ENCODE measurements at places on chromosomes 16 and 17.
A peak's percentile ranks its signal among the peaks of the same experiment; 100 is the strongest.

DNA sequence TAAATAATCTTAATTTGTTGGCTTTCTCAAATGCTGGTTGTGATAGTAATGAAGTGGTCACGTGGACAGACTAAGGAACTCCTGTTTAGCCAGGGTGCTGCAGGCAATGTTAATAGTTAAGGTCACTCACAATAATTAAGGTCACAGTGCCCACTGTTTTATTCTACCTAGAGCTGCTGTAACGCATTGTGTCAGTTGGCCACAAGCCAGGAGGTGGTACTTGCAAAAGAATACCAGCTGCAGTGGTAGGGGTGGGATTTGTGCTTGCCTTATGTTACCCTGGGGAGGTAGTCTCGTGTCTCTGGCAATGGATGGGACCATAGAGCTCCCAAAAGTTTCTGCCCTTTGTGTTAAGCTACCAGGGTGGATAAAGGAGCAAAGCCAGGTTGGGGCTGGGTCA is 969.1 kb upstream of the CDH8 start:
- H3K4me3 ChIP-seq, result no peak overlapping the region
- no peak overlapping the region for H3K27ac ChIP-seq
- DNase-seq, result no peak

GRCh38 chr17:71872843-71873485 is 247.9 kb upstream of the SOX9 start:
- no peaks in the 10 kb centered on the region for H3K4me1 ChIP-seq
- H3K36me3 ChIP-seq, result no peaks in the 10 kb centered on the region
- no peaks in the 10 kb centered on the region for H3K27me3 ChIP-seq
- no peak for DNase-seq

DNA sequence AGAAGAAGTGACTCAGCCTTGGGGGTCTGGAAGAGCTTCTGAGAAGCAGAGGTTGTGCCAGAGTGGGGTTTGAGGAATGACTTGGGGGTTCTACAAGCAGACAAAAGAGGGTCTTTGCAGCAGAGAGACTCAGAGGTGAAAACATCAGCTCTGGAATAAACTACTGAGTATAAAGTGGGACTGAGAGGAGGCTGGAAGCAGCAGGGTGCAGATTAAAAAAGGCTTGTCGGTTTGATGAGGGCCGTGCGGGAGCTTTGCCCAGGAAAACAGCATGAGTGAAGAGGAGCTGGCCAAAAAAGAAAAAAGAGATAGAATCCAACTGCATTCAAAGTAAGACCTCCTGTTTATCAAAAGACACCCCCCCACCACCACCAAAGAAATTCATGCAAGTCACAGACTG is 13.1 kb upstream of the ACE start:
- no peak overlapping the region for H3K4me3 ChIP-seq
- no peak for DNase-seq
- H3K36me3 ChIP-seq, result peaks cover 1% of the 10 kb centered on the region

- H3K4me1 ChIP-seq, result peaks cover 44% of the 10 kb centered on the region
- peak overlapping the region; percentile 94 for H3K4me3 ChIP-seq
- H3K36me3 ChIP-seq, result peaks cover 47% of the 10 kb centered on the region
Measured at GRCh38 chr17:80265205-80266068, 4.8 kb downstream of the RNF213 start.

- no peak overlapping the region for H3K27ac ChIP-seq
- DNase-seq, result no peak
- H3K4me3 ChIP-seq, result no peak overlapping the region
Measured at GRCh38 chr16:4828567-4829321, 18.3 kb downstream of the GLYR1 start.

DNA sequence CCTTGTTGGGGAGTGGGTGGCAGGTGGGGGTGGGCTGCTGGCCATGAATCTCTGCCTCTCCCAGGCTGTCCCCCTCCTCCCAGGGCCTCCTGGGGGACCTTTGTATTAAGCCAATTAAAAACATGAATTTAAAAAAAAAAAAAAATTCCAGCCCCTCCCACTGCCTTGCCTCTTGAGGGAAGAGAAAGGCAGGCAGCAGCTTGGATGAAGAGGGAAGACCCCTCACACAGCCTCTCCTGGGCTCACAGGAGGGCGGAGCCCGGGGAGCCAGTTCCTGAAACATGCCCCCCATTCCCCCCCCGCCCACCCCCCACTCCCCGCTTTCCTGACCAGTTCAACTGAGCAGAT is 1.8 kb upstream of the TCAP start:
- no peaks in the 10 kb centered on the region for H3K27me3 ChIP-seq
- no peak overlapping the region for H3K4me3 ChIP-seq
- DNase-seq, result no peak
- peaks cover 15% of the 10 kb centered on the region for H3K4me1 ChIP-seq
- H3K27ac ChIP-seq, result no peak overlapping the region
- peaks cover 9% of the 10 kb centered on the region for H3K36me3 ChIP-seq

DNA sequence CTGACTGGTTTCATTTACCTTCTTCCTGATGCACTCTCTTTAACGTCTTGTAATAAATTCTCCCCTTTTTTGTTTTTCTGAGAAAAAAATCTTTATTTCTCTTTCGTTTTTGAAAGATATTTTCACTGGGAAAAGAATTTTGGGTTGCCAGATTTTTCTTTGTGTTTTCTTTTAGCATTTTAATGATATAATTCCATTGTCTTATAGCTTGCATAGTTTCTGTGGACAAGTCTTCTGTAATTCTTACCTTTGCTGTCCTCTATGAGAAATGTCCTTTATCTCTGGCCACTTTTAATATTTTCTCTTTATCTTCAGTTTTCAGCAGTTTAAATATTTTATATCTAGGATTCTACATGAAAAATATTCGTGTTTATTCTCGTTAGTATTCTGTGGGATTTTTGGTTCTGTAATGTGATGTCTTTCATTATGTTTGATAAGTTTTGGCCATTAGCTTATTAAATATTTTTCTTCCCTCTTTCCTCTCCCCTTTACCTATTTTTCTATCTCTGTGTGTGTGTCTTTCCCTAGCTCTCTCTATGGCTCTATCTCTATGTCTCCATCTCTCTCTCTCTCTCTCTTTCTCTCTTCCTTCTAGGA is 236.5 kb downstream of the C16orf95 start:
- no peak overlapping the region for H3K4me3 ChIP-seq
- no peaks in the 10 kb centered on the region for H3K36me3 ChIP-seq
- peaks cover 30% of the 10 kb centered on the region for H3K27me3 ChIP-seq

DNA sequence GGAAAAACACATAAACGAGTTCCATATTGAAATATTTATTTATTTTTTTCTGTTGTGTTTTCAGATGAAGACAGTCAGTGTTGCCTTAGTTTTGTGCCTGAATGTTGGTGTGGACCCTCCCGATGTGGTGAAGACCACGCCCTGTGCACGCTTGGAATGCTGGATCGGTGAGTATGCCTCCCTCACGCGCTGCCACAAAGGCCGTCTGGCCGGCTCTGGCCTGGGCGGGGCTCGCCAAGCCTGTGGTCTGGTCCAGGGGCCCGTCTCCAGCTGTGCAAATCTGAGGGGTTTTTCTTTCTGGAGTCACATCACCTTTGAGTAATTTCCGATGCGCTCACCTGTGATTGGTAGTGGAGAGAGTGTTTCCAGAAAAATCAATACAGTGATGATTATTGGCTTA is 81.0 kb downstream of the RPTOR start:
- no peak overlapping the region for H3K4me3 ChIP-seq
- peaks cover 18% of the 10 kb centered on the region for H3K4me1 ChIP-seq
- DNase-seq, result no peak
- H3K27me3 ChIP-seq, result no peaks in the 10 kb centered on the region

DNA sequence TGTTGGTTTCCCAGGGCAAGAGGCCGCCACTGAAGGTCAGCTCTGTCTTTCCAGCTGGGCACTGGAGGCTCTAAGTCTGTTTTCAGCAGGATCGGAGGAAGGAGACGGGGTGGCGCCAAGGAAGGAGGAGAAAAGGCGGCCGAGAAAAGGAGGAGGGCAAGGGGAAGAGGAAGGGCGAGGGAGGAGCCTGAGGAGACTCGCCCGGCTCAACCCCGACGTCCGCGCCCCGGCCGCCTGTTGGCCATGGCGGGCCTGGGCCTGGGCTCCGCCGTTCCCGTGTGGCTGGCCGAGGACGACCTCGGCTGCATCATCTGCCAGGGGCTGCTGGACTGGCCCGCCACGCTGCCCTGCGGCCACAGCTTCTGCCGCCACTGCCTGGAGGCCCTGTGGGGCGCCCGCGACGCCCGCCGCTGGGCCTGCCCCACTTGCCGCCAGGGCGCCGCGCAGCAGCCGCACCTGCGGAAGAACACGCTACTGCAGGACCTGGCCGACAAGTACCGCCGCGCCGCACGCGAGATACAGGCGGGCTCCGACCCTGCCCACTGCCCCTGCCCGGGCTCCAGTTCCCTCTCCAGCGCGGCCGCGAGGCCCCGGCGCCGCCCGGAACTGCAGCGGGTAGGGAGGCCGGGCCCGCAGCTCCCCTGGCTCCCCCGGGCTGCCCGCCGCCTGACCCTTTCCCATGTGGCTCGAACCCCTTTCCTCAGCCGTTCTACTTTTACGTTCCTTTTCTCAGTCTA is at the start of gene RNF135:
Gene RNF135 (plus strand): TSS at position 209 of the 737 bp plus-strand sequence. CDS start 35 bp downstream, at position 244.
- H3K36me3 ChIP-seq, result peaks cover 11% of the 10 kb centered on the region
- peak within 1 kb of the TSS; percentile 96 for H3K4me3 ChIP-seq
- H3K4me1 ChIP-seq, result peaks cover 36% of the 10 kb centered on the region
- H3K27ac ChIP-seq, result peak within 1 kb of the TSS; percentile 98
- peak; percentile 27 for DNase-seq

DNA sequence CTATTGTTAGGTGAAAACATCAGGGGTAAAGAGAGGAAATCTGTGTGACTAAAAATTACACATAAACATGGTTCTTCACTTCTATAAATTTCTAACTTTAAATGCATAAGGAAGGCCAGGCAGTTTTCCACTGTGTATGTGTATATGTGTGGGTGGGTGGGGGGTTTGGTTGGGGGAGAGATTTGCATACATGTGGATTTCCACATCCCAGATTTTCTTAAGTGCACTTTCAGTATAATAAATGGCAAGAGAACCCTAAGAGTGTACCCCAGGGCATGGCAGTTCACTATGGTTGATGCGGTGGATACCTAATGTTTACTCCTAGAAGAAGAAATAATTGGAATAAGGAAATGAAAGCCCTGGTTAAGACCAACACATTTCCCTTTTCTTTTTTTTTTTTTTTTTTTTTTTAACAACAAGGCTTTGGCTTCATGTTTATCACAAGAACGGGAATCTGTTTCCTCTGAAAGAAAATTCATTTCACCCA is 451.8 kb upstream of the CCL2 start:
- H3K36me3 ChIP-seq, result peaks cover 2% of the 10 kb centered on the region
- no peaks in the 10 kb centered on the region for H3K4me1 ChIP-seq
- H3K27me3 ChIP-seq, result peaks cover 58% of the 10 kb centered on the region

DNA sequence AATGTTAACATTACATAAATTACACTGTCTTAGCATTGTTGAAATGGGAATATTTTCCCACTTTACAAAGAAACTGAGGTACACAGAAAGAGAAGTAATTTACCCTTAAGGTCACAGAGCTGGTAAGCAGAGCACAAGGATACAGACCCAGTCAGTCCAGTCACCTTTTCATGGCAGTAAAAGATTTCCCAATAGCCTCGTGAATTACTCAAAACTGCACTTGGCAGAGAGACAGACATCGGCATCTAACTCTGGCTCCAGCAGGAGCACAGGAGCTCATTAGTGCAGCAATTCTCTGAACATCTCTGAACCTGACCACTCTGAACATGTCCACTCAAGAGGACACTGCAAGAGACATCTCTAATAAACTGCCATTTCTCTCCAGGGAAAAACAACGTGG is 3.1 kb downstream of the TEX2 start:
- no peaks in the 10 kb centered on the region for H3K27me3 ChIP-seq
- H3K4me3 ChIP-seq, result no peak overlapping the region
- no peak for DNase-seq
- H3K27ac ChIP-seq, result no peak overlapping the region
- peaks cover 10% of the 10 kb centered on the region for H3K36me3 ChIP-seq

GRCh38 chr17:17976931-17977570 is 4.4 kb downstream of the DRC3 start:
- no peak for DNase-seq
- peaks cover 8% of the 10 kb centered on the region for H3K36me3 ChIP-seq
- H3K27me3 ChIP-seq, result no peaks in the 10 kb centered on the region
- H3K27ac ChIP-seq, result no peak overlapping the region
- no peak overlapping the region for H3K4me3 ChIP-seq
- H3K4me1 ChIP-seq, result peaks cover 7% of the 10 kb centered on the region

DNA sequence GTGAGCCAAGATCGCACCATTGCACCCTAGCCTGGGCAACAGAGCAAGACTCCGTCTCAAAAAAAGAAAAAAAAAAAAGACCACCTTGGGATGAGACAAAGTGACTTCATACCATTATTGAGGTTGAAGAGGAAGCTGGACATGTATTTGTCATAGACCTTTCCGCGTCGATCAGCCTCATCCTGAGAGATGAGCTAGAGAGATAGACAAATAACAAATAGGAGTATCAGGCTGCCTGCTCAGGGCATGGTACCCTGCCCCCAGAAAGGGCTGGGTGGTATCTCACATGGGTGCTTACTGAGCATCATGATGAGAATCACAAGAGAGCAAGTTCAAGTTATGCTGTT is 22.1 kb downstream of the CNTNAP1 start:
- H3K4me1 ChIP-seq, result peaks cover 18% of the 10 kb centered on the region
- peak overlapping the region; percentile 50 for H3K27ac ChIP-seq
- H3K36me3 ChIP-seq, result peaks cover 48% of the 10 kb centered on the region
- no peaks in the 10 kb centered on the region for H3K27me3 ChIP-seq
- DNase-seq, result no peak

DNA sequence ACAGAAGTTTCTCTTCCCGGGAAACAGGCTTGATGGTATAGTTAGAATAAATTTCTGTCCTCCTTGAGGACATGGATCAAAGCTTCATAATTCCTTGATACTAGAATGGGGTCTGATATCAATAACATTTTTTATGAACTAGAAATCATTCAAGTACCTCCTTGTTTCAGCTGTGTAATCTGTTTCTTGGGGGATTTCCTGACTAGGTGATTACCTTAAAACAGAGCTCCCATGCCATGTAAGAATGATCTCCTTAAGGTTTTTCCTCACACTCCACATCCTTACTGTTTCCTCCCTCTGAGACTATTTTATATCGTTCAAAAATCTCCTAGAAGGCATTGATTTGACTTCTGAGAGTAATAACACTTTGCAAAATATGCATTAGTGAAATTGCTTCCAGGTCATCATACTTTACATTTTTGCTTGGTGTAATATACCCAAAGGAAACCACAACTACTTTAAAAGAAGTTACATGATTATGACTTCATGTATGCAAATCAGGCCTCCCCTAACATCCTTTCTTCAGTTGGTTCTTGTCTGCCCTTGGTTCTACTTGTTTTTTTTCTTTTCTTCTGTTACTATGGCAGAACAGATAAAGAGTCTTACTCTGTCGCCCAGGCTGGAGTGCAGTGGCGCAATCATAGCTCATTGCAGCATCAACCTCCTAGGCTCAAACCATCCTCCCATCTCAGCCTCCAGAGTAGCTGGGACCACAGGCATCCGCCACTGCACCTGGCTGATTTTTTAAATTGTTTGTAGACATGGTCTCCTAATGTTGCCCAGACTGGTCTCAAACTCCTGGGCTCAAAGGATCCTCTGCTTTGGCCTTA is 388.8 kb downstream of the ZFHX3 start:
- peaks cover 29% of the 10 kb centered on the region for H3K27me3 ChIP-seq
- H3K36me3 ChIP-seq, result peaks cover under 1% of the 10 kb centered on the region
- no peak overlapping the region for H3K4me3 ChIP-seq
- peaks cover 6% of the 10 kb centered on the region for H3K4me1 ChIP-seq
- DNase-seq, result no peak

Measured in central memory CD8-positive, alpha-beta T cell (primary cell).